ENCODE measurements at places on chromosomes 2 and 18. TPM values are rescaled to one million over a fixed set of nuclear protein-coding genes. Genes with fewer than 3 reads are reported as not detected.

Gene ADCYAP1
- 0.21 TPM for total RNA-seq

DNA sequence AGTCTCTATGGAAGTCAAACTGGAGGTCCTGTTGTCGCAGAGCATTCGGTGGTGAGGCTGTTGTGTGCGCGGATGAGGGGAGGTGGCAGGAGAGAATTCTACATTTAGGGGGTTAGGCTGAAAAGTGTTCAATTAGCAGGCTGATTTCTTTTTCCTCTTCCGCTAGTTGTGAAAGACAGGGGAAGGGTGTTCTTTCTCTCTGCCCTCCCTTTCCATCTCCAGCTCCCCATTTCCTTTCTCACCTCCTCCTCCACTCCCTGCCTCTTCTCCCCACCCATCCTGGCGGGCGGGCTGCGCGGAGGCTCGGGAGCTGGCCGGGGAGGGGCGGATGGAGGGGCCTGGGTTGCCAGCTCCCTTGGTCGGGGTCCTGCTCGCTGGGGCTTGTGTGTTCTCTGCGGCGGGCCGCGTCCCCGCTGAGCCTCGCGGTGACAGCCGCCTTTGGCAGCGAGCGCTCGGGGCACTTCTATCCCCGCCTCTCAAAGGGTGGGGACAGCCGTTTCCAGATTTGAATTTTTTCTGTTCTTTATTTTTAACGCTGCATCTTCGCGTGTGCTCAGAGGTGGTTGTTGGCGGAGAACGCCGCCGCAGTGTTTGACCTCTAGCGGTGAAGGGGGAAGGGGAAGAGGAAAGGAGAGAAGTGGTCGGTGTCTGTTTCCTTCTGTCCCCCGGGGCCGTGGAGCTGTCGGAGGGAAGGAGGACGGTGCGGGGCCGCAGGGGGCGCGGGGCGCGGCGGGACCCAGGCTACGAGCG, 3.6 kb downstream of the SOX11 start:
- no peak for DNase-seq

Gene HTR2B
- 0.12 TPM for total RNA-seq

Gene ASB18
- not detected for total RNA-seq

Gene ITPRIPL1
- 0.58 TPM for total RNA-seq

- DNase-seq, result no peak
Observed at GRCh38 chr2:213246497-213247281, 37.6 kb upstream of the SPAG16 start.

Gene NEU4
- total RNA-seq, result 32.3 TPM

All from left colon (tissue), 2 donors.